NCI-H1436 treated with DMSO at 0.1 percent for 48 hours (cell line): ENCODE measurements at places on chromosomes 7 and 10.

- DNase-seq = no peak
Measured at GRCh38 chr7:86320889-86321288, 322.8 kb upstream of the GRM3 start.

DNA sequence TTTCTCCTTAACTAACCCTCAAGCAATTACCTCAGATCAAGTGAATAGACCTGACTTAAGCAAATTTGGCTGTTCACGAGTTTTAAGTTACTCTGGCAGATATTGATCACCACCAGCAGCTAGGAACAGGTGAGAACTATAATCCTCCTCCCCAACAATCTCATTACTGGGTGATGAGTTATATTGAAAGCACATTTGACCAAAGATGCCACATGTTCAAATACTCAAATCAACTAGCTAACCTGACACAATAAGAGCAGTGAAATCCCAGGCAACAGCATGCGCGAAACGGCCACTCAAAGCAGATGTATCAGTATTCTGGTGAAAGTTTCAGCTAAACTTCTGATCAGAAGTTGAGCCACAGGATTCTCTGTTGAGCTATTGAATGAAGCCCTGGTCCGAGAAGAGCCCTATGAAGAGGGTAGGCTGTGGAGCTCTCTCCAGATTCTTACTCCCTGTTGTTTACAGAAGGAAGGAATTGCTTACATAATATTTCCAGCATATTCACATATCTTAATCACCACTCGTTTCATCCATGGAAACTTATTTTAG is 52.6 kb downstream of the CAV1 start:
- no peak for DNase-seq

GRCh38 chr10:83612746-83613145 is 526.6 kb upstream of the GHITM start:
- no peak for DNase-seq

- DNase-seq = no peak
Measured at GRCh38 chr7:106057204-106057961, 54.7 kb downstream of the SYPL1 start.

GRCh38 chr10:69685802-69686585 is 55.9 kb downstream of the FAM241B start:
- DNase-seq = no peak

- no peak for DNase-seq
Measured at GRCh38 chr7:71283802-71284201, 151.9 kb downstream of the GALNT17 start.

DNA sequence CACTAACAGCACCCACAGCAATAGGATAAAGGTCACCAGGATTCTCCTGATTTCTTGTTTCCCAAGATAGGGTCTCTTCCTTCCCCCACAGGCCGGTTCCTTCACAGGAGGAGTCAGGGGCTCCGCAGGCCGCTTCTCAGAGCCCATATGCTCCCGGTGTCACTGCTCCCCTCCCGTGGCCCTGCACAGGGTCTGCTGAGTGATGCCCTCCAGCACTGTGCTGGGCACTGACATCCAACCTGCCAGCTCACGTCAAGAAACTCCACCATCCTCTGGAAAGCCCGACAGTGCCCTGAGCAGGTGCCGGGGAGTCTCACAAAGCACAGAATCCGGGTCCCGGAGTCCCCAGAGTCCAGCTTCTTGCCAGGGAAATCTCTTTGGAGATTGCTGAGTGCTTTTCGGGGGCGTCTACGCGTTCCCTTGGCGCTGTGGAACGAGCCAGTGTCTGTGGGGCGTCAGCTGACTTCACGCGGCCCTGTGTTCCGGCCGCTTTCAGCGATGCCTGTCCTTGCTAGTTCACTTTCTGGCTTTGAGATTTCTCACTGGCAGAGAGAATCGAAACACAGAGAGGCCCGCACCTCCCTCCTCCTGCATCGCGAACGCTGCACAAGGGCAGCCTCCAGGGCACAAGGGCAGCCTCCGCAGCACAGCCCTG is 567.5 kb downstream of the DNAJB6 start:
- no peak for DNase-seq

DNA sequence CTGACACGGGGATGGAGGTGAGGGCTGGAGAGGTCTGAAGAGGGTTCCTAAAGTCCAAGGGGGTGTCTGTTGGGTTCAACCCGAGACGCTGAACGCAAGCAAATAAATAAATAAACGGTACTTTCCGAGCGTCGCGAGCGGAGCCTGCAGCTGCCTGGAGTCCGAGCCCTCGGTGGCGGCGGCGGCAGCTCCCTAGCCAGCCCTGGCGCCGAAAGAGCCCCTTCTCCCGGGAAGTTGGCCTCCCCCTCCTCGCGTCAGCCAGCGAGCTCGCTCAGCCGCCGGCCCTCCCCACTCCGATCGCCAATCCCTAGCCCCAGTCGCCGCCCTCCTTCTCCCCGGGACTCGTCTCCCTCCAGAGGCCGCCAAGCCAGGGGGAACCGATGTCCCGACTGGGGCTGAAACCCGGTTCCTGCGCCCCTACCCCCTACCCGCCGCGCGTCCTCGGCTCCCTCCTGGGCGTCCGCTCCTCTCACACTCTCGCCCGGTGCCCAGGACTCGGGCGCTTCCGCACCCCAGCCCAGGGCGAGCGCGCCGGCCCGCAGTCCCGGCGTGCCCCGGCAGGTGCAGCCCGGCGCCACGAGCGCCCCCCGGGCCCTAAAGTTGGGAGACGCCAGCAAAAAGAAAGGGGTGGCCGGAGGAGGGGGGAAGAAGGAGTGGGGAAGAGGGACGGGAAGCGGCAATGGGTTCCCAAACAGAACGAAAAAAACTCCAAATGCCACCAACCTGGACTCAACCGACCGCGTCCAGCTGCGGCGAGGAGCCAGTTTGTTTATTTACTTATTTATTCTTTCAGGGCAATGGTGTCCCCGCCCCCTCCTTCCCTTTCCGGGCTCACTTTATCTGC is at the start of gene GFRA1:
TSS of gene GFRA1 (minus strand) at position 767 of the 844 bp plus-strand sequence. CDS start 1,177 bp downstream, outside the sequence.
- no peak for DNase-seq

GRCh38 chr7:100358027-100358856 is at the start of gene PILRB:
PILRB (plus strand) TSS chr7:100358117; CDS start chr7:100358303, 186 bp downstream.
- no peak for DNase-seq

GRCh38 chr7:152667958-152668357 is 8.0 kb downstream of the XRCC2 start:
- DNase-seq = no peak

DNA sequence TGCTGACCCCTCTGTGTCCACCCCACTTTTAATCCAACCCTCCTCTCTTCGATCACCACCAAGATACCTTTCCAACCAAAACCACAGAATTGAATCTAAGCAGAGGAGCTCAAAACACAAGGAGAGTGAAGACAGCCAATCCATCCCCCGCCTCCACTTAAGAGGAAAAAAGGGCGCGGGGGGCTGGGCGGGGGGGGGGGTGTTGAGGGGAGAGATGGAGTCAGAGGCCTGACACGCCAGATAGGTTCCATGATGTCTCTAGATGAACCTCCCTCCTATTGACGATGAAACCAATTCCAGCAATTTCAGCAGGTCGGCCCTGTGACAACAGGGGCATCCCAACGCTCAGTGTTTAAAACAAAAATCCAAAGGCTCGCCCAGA is 1.3 kb downstream of the SORBS1 start:
- no peak for DNase-seq

GRCh38 chr7:120303105-120303504 is 30.1 kb downstream of the KCND2 start:
- DNase-seq = no peak
